ENCODE measurements at places on chromosomes 1 and 21.

- no peak for DNase-seq
These were observed 222.3 kb downstream of the NTNG1 start for GRCh38 chr1:107363154-107363553.

DNA sequence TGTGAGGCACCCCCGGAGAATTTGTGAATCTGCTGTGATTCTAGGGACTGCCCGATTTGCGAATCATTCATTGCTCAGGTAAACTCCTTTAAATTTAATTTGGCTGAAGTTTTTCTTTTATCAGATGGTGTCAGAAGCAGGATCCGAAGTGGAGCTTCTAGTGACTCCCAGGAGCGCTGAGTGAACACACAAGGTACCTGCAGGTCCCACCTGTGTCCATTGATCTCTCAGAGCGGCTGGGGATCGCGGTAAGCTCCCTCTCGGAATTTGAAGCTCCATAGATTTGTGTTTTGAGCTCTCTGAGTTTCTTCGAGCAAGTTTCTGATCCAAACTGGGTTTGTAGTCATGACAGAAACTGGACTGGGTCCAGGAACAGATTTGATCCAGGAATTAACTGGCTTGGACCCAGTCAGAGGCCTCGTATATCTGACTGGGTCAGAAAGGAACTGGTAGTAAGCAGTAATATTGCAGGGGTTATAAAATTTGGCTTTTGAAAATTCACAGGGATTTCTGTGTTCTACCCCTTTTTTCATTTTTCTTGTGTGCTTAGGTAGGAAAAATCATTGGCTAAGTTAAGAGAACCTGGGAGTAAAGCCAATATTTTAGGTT is 56.2 kb upstream of the EDEM3 start:
- DNase-seq = no peak

DNA sequence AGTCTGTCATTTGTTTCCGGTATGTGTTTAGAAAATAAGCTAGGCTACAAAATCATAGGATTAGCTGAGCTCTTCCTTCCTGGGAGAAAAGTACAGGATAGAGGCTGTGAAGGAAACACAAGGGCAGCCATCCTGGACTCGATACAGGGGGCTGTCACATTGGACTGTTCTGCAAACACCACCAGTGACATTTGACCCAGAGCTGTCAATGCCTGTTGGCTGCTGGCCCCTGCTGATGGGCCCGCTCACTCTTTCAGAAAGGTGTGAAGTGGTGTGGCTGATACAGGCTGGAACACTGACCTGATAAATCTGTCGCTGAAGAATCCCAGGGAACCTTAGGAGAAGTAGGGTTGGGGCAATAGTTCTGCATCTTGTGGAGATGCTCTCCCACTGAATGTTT is 183.1 kb downstream of the RHOU start:
- peak; percentile 51 for DNase-seq

DNA sequence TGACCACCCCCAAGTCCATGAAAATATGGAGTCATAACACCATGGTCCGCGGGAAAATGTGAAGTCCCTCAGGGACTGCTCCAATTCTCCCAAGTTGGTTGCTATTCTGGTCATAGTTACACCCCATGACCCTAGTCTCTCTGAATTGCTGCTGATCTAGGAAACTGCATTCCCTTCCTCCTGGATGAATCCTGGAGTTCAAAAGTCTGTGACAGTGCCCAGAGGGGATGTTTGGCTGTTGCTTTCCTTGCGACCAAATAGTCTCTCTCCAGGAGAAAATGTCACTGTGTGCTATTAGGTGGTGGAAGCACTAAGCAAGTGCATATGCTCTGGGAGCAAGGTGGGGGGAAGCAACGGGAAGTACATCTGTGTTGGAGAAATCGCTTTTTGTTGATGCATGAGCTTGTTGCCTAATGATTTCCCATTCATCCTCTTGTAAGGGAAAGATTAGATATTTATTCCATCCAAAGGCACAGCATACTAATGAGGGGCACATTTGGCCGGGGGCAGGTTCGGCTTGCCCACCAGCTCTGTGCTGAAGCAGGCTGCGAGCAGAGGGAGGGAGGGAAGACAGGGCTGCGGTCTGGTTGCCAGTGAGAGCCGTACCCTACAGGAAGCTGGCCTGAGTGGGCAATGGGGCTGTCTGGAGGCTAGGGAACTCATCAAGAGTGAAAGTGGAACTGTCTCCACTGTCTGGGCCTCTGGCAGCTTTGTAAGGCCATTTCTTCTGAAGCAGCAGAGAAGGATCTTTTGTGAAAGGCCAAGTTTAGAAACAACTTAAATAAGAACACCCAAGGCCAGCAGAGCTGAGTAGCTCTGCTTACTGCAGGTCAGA is 27.2 kb downstream of the SYT6 start:
- DNase-seq = no peak

- DNase-seq = no peak
These were observed 1049.6 kb upstream of the ADGRL4 start for GRCh38 chr1:80056179-80056578.

- DNase-seq = no peak
These were observed 122.9 kb downstream of the MAST2 start for GRCh38 chr1:45926330-45926729.

- DNase-seq = no peak
These were observed 39.6 kb downstream of the UCHL5 start for GRCh38 chr1:193019442-193020026.

- DNase-seq = no peak
These were observed 2.2 kb downstream of the VAMP4 start for GRCh38 chr1:171739656-171740055.

DNA sequence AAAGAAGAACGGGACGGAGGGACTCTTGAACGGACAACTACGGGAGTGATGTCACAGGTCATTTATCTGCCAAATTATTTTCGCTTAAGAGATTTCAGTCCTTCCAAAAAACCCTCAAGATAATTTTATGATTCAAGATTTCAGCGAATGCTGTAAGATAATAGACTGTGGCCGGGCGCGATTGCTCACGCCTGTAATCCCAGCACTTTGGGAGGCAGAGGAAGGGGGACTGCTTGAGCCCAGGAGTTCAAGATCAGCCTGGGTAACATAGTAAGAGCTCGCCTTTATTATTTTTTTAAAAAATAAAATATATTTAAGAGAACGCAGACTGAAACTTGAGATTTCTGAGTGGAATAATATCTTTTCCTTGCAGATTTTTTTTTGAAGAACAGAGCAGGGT is 609 bp downstream of the RWDD2B start:
- no peak for DNase-seq

GRCh38 chr1:245079021-245079609 is 75.7 kb upstream of the KIF26B start:
- DNase-seq = no peak

DNA sequence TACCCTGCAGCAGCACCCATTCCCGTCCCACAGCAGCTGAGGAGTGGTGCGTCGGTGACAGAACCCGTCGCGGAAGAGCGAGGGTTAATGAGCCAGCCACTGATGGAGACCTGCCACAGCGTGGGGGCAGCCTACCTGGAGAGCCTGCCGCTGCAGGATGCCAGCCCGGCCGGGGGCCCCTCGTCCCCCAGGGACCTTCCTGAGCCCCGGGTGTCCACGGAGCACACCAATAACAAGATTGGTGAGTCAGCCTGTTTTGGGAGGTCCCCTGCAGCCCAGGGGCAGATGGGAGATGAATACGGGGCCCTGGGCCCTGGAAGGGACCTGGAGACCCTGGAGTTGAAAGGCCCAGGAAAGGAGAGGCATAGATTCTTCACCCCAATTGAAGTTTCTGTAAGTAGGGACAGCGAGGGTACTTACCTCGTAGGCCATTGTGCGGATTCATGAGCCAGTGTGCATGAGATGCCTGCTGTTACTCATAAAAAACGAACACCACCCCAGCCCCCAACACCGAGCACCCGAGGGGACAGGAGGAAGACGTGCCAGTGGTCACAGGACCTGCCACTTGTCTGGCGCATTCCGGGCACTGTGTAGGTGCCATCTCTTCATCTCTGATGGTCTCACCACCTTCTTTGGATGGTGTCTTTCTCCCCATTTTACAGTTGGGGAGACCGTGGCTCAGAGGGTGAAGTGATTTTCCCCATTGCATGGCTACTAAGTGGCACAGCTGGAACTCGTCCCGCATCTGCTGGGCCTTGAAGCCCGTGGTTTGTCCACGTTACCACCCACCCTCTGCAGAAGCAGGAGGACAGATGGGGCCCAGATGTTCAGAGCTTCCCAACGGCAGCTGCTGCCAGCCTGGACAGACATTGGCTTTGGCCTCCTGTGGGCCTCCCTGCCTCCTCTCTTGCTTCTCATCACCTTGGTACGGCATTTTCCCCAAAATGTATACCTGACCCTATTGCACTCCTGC is 28.3 kb upstream of the TNFRSF1B start:
- DNase-seq = no peak

GRCh38 chr1:66528580-66528979 is 5.4 kb upstream of the SGIP1 start:
- DNase-seq = no peak

DNA sequence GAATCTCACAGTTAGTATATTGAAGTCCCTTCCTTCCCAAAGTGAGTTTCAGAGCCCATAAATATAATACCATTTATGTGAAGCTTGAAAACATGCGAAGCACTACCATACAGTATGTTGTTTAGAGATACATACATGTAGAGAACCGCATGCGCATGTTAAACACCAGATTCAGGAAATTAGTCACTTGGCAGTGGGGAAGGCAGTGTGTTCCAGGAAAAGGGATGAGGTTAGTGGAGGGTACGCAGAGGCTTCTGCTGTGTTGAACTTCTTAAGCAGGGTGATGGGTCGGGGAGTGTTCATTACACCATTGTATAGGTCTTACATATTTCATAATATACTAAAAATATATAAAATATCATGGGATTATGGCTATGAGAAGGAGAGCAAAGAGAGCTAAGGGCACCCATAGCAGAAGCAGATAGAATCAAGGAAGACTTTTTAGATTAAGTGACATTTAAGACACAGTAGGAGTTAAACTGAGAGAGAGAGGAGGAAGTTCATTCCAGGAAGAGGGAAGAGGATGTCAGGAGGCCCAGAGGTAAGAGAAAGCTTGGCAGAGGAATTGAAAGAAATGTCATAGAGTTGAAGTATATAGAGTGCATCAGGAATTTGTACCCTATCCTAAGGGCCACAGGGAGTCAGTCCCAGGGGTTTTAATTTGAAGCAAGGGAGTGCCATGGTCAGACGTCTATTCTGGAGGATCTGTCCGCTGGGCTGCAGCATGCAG is 43.5 kb upstream of the SARS1 start:
- DNase-seq = no peak

DNA sequence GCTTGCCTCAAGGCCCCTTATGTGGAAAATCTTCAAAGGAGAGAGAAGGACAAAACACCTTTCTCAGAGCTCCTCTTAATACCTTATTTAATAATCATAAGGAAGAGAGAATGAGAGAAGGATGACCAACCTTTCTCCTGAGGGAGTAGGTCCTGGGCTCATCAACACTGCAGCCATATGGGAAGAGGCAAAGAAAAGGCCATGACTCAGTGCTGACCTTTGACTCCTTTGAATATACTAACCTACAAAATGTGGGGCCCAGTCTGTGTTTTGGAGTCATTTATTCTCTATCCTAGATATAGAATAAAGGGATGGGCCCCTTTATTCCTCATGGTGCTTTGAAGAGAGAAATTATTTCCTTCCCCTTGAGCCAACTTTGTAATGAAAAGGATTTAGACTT is 38.3 kb downstream of the CAMSAP2 start:
- no peak for DNase-seq

DNA sequence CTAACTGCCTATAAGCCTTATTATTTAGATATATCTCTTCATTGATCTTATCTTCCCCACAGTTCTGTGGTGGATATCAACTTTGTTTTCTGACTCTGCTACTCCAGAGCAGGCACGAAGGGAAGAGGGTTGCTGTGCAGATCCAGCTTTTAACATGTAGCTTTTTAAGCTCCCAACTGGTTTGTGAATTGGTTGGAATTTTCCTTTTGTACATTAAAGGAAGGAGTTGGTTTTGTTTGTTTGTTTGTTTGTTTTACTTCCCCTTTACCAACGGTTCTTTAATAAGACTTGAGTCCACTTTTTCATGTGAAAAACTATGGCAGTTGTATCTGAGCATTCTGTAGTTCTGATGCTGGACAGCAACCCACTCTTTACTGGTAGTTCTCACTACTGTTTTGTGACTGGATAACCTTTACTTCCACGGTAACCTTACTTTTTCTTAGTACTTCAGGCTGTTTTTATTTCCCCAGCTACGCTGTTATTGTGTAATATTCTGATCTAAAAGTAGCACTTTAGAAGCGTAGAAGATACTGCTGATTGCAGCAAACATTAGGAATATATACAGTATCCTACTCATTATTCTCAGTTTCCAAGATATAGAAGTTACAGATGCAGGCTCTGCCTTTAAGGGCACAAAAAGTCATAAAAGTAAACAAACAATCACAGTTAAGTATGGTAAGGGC is 1.6 kb downstream of the GNPAT start:
- DNase-seq = no peak

GRCh38 chr1:155979597-155980343 is 1.4 kb upstream of the ARHGEF2 start:
- DNase-seq = peak; percentile 76

All from left ventricle myocardium superior (tissue), 1 donor.